ENCODE measurements at places on chromosomes 7 and 10.

DNA sequence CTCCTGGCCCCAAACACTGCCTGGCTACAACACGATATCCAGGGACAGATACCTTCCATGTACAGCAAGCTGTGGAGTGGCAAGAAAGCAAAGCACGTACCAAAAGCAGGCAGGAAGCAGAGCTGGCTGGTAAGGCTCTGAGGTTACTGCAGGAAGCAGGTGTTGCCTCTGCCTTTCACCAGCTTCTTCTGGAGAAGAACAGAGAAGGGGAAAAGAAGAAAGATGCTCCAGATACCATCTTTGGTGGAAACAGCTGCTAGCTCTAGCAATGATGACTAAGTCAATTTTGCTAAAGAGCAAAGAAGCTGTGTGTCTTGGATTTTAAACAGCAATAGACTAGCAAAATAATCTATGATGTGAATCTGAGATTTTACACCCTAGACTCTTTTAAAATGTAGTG is 34.9 kb upstream of the PRSS1 start:
- peak; percentile 28 for DNase-seq

- no peak for DNase-seq
These were observed 601.9 kb upstream of the GALNT17 start for GRCh38 chr7:70529914-70530585.

- DNase-seq: no peak
These were observed 11.9 kb downstream of the TMEM120A start for GRCh38 chr7:75982306-75983064.

DNA sequence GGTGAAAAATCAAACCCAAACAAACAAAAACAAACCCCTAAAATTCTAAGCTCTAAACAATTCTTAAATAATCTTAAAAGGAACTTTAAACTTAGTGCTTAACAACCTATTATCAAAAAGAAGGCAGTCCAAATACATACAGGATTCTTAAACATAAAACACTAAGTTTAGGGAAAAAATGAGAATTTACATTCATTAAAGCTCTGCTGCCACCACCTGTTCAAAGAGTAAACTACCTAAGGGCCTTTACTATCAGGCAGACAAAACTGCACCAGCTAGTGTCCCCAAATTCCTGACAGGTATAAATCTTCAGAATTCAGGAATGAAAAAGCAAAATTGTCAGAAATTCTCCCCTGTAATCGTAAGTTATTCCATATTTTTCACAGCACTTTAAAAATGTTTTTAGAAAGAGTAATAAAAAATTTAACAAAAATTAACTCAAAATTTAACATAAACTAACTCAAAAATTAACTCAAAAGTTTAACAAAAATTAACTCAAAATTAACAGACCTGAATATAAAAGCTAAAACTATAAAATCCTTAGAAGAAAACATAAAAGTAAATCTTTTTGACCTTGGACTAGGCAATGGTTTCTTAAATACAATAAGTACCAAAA is 55.1 kb downstream of the PDZD8 start:
- DNase-seq: no peak

- DNase-seq: no peak
These were observed 21.1 kb upstream of the SAR1A start for GRCh38 chr10:70191161-70191971.

DNA sequence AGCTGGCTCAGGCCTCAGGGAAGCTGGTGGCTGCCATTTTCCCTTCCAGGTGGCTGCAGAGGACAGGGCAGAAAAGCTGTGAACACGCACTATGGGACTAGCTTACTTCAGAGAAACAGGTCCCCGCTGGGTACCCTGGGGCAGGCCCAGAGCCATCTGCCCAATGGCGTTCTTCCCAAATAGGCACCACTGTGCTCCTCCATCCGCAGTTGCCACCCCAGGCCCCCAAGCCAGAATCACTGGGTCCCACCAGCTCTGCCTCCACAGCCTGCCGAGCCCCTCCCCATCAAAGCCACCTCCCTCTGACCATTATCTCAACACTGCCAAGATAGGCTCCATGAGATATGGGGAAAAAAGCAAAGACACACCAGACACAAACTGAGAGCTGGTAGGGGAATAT is 11.4 kb downstream of the BUD31 start:
- no peak for DNase-seq

GRCh38 chr10:125472010-125472607 is 210.9 kb downstream of the TEX36 start:
- DNase-seq: no peak

GRCh38 chr10:45575966-45576597 is 96.5 kb downstream of the ZFAND4 start:
- no peak for DNase-seq

DNA sequence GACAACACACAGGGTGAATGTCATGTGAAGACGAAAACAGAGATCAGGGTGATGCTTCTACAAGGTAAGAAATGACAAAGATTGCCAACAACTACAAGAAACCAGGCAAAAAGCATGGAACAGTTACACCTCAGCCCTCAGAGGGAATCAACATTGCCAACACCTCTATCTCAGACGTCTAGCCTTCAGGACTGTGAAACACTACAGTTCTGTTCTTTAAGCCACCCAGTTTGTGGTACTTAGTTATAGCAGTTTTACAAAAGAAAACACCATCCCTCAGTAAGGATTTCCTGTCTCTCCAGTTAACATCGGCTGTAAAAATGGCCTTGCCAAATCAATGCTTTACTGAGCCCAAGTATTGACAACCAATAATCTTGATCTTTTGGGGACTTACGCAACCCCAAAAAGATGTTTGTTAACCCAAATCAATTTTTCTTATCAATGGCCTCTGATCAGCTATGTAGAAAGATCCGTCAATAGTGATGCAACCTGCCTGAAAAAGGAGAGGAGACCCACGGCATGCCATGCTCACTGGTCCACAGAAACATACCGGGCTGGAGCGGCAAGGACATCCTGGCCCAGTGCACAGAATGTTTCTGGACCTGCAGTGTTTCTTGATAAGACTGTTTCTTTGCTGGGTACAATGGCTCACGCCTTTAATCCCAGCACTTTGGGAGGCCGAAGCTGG is 44.0 kb downstream of the AKR1D1 start:
- DNase-seq: no peak

DNA sequence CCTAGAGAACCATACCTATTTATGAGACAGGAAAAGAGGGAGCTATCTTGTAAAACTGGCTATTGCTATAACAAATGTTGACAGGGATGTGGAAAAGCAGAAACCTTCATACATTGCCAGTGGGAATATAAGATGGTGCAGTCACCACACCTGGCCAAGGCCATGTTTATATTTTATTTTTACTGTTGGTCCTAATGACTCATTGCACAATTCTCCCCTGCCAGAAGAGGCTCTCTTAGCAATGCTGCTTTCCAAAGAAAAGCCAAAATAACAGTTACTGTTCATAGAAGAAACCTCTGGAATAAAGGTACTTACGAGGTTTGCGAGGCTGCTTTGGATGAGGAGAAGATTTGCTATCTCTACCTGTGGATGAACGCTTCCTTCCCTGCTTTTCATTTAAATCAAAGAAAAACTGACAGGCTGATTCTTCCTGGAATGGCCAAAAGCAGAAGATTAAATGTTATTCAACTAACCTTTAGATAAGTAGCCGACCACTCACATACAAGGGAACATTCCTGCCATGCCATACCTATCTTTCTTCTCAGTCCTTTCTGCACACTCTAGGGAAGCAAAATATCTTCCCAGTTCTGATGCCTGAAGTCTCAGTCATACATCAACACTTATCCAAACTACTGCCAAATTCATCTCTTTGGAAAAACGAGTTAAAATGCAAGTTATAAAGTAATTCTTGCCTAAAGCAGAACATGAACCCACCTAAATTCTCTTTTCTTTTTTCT is 16.3 kb upstream of the CHUK start:
- DNase-seq: no peak

DNA sequence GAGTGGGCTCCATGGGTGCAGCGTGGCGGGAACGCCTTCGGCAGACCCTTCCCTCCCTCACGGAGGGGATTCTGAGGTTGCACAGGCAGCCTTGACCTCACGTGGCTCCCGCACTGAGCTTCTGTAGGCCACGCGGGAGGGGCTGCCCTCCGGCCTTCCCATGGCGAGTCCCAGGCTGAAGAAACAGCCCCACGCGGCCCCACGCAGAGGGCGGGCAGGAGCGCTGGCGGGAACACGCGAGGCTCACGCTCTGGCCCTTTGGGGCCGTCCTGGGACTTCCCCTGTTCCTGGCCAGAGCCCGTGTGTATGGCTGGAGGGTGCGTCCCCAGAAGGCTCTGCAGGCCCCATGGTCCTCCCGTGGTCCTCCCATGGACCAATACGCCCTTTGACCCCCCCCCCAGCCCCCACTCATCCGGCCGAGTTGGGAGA is 21.7 kb upstream of the NKX6-2 start:
- no peak for DNase-seq

DNA sequence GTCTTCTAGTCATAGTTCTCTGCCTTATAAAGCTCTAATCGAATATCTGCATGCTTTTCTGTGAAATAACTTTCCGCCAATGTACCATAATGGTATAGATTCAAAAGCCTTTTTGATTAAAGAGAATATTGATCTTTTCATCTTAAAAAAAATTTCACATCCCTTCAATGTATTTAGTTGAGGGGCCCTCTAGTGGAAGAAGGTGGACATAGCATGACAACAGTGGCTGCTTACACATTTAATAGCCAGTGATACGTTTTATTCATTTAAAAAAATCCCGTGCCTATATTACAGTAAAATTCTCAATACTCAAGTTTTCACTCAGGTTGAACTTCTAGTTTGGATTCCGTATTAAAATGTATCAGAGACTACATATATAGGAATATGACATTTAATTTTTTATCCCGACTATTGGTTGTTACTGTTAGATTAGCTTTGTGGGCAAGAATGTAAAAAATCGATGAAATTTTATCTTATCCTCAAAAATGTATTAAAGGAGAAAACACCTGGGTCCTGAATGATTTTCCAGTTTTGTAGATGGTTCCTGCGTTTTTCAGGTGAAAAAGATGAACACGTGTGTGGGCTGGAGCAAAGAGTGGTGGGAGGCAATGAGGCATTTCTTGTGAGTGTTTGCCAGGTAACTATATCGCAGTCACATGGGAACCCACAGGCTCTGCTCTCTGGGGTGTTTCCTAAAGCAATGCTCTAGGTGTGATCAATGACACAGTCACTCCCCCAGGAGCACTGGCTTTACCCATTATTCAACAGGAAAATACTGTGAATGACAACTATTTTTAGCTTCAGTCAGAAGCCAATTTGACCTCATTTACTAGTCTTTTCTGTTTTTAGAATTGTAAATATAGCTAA is 24.1 kb upstream of the PNLIP start:
- DNase-seq: no peak

DNA sequence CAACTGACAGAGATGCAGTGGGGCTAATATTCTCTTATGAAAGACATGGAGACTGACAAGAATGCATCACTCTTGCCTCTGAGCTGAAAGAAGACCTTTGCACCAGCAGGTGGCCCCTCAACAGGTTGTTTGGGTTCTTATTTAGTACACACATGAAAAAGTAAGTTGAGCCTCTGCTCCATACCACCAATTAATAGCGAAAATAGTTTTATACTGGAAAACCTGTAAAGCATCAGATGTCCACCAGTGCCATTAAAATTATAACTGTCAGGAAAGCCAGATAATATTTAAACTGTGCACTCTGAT is 26.3 kb upstream of the FAM13C start:
- DNase-seq: no peak

GRCh38 chr10:5666008-5666840 is at the start of gene ASB13:
Gene ASB13 (minus strand): TSS chr10:5666595. CDS start chr10:5666551, 44 bp downstream.
- peak; percentile 6 for DNase-seq

- no peak for DNase-seq
These were observed 440.2 kb downstream of the GLRX3 start for GRCh38 chr10:130576427-130576826.

- DNase-seq: no peak
These were observed 117.8 kb downstream of the TRRAP start for GRCh38 chr7:98996150-98996552.

- no peak for DNase-seq
These were observed 224.9 kb upstream of the TMEM229A start for GRCh38 chr7:124257638-124258308.

- DNase-seq: no peak
These were observed 101.5 kb downstream of the JCAD start for GRCh38 chr10:29957907-29958331.

DNA sequence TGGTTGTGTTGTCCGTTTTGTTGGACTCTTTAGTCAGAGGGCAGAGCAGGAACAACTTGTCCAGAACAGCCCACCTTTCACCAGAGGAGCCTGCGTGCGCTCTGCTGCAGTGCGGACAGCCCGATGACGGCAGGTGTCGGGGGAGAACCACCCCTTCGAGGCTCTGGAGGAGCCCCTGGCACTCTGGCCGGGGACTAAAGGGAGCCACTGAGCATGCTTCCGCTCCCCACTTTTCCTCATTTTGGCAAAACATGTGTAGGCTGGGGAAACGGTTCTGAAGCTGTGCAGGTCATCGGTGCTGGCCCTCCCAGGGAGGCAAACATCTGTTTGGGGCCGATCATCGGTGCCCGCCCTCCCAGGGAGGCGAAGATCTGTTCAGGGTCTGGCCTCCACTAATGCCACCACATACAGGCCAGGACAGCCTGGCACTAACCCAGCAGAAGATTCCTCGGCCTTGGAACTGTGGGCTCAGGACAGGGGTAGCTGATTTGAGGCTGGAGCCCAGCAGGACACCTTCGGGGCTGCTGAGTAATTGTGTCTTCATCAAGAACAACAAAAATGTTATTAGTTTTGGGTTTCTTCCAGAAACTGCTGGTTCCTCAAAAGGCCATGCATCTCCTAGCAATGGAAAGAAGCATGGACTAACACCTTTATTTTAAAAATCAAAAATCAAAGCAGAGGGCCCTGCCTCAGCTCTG is 124.4 kb upstream of the TCERG1L start:
- no peak for DNase-seq

GRCh38 chr10:104774234-104774633 is 133.1 kb downstream of the SORCS3 start:
- DNase-seq: no peak

DNA sequence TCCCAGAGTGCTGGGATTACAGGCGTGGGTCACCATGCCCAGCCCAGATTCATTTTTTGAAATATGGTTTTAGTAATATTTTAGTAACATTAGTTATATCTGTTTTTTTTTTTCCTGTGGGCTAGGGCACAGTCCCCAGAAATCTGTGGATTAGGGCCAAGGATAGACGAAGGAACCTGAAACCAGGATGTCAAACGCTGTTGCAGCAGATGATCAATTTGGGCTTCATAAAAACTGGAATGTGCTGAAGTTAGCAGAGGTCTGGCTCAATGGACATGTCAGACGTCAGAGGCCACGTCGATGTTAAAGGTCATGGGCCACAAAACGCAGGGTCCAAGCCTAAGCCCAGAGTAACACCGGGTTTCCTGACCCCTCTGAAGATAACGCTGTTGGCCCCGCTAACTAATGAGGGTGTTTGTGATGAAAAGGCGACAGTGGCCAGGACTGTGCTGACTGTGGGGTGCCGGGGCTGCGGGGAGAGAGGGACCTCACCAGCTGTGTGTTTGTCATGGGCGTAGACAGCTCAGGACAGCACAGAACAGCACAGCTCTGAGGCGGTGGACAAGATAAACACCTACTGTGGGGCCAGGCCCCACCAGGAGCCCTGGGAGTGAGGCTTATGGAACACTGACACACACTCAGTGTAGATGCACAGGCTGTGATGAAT is 23.8 kb upstream of the GTPBP4 start:
- DNase-seq: no peak

- DNase-seq: no peak
These were observed 10.9 kb downstream of the MARVELD1 start for GRCh38 chr10:97724341-97724941.
